ENCODE measurements at places on chromosomes 4 and X. TPM values are rescaled to one million over a fixed set of nuclear protein-coding genes. Genes with fewer than 3 reads are reported as not detected.

GRCh38 chr4:152399246-152399645, 136.6 kb downstream of the FBXW7 start:
- DNase-seq, result no peak

- no peak for DNase-seq
Observed at GRCh38 chrX:23115651-23116050, 115.9 kb downstream of the DDX53 start.

The GUCY1A1 gene
- polyA plus RNA-seq, result 79.1 TPM

GRCh38 chr4:153026591-153027346, 90.6 kb downstream of the FHDC1 start:
- DNase-seq, result no peak

All from left renal cortex interstitium (tissue), 4 donors.